ENCODE measurements at places on chromosomes 12 and 14.

GRCh38 chr12:114508529-114509129, 102.7 kb upstream of the TBX5 start:
- peak; percentile 74 for DNase-seq

GRCh38 chr12:27810756-27811155, 30.7 kb upstream of the MANSC4 start:
- no peak for DNase-seq

DNA sequence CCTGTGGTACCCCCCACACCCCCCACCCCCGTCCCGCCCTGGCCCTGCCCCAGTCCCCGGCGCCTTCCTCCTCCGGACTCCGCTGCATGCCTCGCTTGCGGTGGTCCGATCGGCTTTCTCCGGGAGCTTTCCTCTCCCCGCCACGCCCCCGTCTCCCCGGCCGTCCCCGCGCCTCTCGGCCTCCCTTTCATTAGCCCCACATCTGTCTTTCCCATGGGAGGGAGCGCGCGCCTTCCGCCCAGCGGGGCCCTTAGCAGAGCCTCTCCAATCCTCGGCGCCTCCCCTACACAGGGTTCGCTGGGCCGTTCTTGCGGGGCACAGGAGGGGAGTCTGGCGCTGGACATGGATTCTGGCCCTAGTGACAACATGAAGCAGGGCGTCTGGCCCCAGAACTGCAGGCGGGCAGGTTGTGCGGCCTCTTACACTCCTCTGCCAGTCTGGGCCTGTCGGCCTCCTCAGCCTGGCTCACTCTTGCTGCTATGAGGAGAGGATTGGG, 1.5 kb upstream of the EFS start:
- peak; percentile 83 for DNase-seq

DNA sequence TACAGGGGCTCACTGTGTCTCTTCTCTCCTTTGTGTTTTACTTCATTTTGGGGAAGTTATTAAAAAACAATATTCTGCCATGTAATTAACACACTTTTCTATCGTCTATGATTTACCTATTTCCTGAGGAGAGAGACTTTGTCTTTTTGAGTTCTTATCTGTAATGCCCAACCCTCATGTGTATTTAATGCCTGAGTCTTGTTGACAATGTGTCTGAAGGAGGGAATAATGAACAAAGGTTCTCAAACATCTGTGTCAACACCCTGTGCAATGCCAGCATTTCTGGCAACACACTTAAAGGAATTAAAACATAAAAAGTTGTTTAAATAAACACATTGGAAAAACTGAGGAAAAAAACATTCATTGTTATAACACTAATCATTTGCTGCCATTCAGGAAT, 147.1 kb downstream of the SLC15A5 start:
- no peak for DNase-seq

- no peak for DNase-seq
Measured at GRCh38 chr12:25981597-25981996, 23.1 kb downstream of the RASSF8 start.

- no peak for DNase-seq
Measured at GRCh38 chr12:10252201-10252600, 39.5 kb downstream of the GABARAPL1 start.

DNA sequence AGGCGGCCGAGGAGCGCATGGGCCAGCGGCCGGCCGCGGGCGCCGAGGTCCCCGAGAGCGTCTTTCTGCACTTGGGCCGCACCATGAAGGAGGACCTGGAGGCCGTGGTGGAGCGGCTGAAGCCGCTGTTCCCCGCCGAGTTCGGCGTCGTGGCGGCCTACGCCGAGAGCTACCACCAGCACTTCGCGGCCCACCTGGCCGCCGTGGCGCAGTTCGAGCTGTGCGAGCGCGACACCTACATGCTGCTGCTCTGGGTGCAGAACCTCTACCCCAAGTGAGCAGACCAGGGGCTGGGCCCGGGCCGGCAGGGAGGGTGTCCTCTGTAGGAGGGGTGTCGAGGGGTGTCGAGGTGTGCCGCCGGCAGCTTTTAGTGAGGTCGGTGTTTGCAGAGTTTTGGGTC, 4.1 kb downstream of the TNFAIP2 start:
- no peak for DNase-seq

DNA sequence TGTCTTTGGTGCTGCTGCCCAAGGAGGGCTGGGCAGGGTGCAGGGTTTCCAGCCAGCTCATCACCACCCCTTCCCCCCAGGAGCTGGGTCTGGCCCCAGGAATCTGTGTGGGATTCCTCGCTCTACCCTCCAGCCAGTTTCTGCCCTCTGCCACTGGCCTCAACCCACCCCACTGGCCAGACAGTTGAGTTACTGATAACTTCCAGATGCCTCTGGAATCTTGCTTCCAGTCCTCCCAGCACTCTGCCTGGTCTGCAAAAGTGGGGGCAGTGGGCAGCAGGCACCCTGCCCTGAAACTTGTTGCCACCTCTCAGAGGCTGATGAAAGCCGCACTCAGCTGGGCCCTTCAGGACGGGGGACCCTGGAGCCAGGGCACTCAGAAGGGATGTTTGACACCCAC, 20.1 kb upstream of the TBX3 start:
- DNase-seq: no peak
